ENCODE measurements at places on chromosomes 2 and 18.

DNA sequence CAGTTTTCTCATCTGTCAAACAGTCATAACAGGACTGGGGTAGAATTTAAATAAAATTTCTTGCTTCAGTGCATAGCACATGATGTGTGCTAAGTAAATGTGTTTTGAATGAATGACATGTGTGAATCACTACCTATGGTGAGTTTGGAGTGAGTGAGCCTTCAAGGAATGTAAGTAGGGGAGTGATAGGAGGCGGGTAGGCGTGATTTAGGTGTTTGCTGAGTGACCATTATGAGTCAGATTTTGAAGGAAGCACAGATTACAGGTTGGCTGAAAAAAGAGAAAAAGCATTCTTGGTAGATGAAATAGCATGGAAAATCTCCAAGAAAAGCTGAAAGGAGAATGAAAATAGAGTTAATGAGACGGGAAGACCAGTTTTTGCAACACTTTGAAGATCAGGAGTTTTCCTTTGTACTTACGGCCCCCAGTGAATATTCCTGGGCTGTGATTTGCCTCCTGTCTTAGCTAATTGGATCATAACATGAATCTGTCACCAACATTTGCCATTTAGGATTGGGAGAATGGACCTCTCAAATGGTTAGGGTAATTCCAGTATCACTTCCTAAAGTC, 136.9 kb upstream of the GATA6 start:
- DNase-seq = no peak

- no peak for DNase-seq
These were observed 49.0 kb upstream of the DSG1 start for GRCh38 chr18:31268985-31269406.

DNA sequence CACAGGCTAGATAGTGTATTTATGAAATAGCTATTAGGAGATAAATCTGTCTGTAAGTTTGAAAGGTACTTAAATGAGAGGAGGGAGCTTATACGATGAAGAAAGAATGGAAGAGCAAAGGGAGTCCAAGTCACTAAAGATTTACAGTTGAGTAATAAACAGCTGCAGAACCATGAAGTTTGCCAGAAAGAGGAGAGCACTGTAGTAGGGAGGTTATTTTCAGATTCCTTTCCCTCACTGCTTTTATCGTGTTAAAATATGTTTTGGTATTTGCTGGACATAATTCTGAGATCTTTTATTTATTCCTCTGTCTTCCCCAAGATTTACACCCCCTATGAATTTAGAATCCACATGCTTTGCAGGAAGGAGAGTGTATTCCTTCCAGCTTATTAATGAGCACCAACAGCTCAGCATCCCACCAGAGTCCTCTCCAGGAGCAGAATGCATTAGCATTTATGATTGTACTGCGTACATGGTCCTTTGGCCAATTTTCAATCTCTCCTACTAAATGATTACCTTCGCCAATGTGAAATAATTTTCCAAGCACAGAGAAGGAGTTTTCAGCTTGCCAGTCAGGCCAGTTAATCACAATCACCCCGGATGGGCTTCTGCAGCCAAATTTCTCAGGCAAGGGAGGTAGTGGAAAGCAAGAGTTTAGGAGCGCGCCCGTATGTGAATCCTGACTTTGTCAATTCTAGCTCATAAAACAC, 297.0 kb downstream of the NBAS start:
- no peak for DNase-seq

GRCh38 chr2:201931951-201932350, 101.7 kb upstream of the FZD7 start:
- no peak for DNase-seq
